ENCODE measurements at places on chromosomes 1 and 21.

- no peak for DNase-seq
These were observed 3.2 kb upstream of the RWDD3 start for GRCh38 chr1:95230768-95231191.

GRCh38 chr1:47483651-47484050 is 45.8 kb downstream of the FOXD2 start:
- no peak for DNase-seq

DNA sequence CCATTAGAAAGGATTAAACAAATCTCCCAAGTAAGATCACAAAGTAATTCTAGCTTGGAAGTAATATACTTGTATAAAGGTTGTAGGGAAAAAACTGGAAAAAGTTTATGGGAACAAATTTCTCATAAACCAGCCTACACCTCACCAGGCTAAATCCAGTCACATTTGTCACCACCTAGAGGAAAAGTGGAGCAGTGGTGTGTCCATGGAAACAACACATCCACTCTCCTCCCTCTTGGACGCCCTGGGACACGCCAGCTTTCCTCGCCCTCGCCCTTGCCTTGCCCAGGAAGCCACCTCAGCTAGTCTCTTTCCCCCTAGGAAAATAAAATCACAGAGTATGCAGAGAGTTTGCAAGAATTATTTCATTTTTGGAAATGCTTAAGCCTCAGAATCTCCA is 2.2 kb downstream of the PALMD start:
- DNase-seq: no peak

GRCh38 chr1:209406595-209406994 is 176.9 kb upstream of the CAMK1G start:
- no peak for DNase-seq

DNA sequence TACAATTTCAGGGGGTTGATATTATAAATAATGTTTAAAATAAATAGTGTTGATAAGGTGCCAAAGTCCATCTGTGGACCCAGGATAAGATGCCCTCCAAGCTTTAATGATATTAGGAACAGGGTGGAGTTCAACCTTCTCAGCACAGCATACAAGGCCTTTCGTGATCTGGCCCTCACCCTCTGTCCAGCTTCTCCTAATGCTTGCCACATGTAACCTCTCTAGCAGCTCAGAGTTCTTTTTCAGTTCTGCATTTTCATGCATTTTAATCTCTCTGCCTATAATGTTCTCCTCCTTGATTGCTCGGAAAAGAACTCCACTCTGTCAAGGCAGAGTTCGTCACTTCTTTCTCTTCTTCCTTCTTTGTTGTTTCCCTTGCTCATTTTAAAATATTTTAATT is 21.4 kb upstream of the SMAP2 start:
- DNase-seq: no peak

- peak; percentile 50 for DNase-seq
These were observed 2.7 kb downstream of the DENND2D start for GRCh38 chr1:111197598-111198284.

All from T follicular helper cell (primary cell).